Fibroblast of skin of left biceps (primary cell): ENCODE measurements at places on chromosomes 4 and X.

GRCh38 chr4:122960611-122961000 is 38.2 kb upstream of the NUDT6 start:
- no peak for DNase-seq

- peak; percentile 13 for DNase-seq
Measured at GRCh38 chrX:109826954-109827708, 94.1 kb upstream of the ACSL4 start.

DNA sequence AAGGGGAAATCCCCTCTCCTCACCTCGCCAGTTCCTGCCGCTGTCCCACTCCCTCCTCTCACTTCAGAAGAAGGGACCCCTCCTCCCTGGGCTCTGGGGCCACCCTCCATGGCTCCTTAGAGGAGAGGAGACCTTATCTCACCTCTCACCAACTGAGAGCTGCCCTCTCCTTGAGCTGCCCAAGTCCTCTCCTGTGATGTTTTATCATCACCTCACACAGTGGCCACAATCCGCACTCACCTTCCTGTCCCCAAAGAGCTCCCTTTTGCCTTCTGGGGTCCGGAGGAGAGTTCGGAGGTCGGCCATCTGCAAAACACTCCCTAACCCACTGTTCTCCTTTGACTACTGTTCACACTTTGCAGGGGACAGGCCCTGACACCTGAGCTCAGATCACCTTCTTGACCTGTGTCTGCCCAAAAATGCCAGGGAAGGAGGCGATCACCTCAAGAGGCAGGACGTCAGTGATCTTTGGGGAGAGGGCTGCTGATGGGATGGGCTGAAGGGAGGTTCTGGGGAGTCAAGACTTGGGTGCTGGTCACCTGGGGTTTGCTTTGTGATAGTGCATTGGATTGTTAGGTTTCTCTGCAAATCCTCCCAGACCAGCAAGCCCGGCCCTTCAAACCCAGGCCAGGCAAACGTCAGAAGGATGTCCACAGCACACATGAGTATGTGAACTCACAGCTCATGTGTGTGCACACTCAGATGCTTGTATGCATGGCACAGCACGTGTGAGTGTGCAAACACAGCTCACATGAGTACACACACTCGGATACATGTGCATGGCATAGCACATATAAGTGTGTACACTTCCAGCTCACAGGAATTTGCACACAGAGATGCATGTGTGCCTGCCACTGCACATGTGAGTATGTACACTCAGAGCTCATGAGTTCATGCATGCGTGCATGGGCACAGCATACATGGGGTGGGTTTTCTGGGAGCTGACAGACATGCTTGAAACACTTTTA is 41.8 kb downstream of the HTRA3 start:
- no peak for DNase-seq

- DNase-seq = no peak
Measured at GRCh38 chr4:169359961-169360360, 89.2 kb upstream of the SH3RF1 start.

- DNase-seq = no peak
Measured at GRCh38 chrX:10015355-10015722, 48.2 kb downstream of the CLDN34 start.

DNA sequence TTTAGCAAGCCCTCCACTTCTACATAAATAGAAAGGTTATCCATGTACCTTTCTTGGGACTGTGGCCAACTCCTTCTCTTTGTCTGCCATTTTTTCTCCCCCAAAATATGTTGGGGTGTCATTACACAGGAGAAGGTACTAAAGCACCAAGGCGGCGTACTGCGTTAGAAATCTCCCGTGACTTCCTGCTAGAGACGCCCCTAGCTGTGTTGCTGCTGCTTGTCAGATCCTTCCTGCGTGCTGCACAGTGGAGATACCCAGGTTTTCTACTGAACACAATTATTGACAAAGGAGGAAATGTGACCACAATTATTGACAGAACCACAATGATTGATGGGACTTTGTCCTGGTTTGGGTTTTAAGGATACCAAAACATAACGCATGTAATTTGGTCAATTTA is 97.7 kb downstream of the EFHC2 start:
- no peak for DNase-seq

DNA sequence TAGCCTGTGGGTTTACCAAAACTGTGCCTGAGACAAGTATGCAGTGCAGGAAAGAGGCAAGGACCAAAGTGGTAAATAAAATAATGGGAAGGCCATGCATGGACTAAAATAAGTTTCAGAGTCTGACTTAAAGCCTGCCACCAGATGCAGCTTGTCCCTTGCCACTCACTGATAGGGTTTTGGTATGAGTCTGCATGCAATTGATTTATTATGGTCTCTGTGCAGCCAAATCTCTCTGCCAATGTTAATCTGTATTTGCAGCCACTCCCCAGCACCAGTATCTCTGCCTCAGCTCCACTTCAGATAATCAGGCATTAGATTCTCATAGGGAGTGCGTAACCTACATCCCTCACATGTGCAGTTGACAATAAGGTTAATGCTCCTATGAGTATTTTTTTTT is 5.5 kb upstream of the FGF2 start:
- DNase-seq = no peak
